ENCODE measurements at places on chromosomes 5 and 9.

DNA sequence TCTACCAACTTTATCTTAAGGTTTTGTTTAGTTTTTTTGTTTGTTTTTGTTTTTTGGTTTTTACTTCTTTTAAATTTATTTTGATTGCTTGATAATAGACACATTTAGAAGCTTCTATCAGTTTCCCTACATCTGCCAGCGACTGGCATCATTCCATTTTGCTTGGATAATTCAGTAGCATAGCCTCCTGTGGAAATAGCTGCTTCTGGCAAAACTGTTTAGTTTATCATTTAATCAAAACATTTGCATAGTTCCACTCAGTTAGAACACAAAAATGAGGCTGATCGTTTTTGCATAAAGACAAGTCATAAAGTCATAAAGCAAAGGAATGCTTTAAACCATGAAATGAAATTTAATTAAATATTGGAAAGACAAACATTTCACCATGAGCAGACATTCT, 133.7 kb upstream of the NFIL3 start:
- DNase-seq, result no peak

- DNase-seq, result no peak
Observed at GRCh38 chr9:78038620-78039300, 7.1 kb upstream of the GNAQ start.

GRCh38 chr5:151812757-151813309, 41.1 kb downstream of the G3BP1 start:
- no peak for DNase-seq

DNA sequence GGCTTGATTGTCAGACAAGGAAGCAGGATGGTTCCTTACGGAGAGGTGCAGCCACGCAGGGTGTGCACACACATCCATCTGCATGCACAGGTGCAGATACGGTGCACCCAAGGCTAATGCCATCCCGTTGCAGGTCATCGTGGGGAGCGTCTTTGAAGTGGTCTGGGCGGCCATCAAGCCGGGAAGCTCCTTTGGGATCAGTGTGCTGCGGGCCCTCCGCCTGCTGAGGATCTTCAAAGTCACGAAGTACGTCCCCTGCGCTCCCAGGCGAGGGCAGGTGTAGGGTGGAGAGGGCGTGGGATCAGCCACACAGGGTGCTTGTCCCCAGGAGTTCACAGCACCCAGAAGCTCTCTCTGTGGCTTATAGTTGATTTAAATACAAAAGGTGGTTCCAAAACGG, 106.4 kb downstream of the CACNA1B start:
- DNase-seq, result no peak

DNA sequence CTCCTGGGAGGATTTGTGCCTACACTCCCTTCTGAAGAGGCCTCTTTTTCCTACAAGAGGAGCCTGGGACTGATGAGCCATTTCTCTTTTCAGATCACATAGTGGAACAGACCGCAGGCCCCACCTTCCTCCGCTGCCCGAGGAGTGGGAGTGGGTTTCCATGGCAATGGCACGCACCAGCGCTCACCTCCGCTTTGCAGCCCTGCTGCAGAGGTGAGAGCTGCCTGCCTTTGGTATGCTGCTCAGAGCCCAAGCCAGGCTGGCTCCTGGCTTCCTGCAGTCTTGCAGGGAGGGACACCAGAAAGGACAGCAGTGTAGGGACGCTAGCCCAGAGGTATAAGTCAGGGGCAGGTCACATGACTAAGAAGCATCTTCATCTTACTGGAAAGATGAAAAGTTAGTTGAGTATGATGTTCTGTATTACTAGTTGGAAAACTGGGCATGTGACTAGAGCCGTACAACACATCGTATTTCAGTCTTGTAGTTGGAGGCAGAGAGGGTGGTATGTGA, 12.4 kb downstream of the PTTG1 start:
- DNase-seq, result no peak
